ENCODE measurements at places on chromosomes 4 and X. TPM values are rescaled to one million over a fixed set of nuclear protein-coding genes. Genes with fewer than 3 reads are reported as not detected.
A peak's percentile ranks its signal among the peaks of the same experiment; 100 is the strongest.

- no peak for DNase-seq
- H3K27ac ChIP-seq, result no peak overlapping the region
- no peaks in the 10 kb centered on the region for H3K27me3 ChIP-seq
Observed at GRCh38 chr4:12595986-12596385, 888.2 kb downstream of the RAB28 start.

DNA sequence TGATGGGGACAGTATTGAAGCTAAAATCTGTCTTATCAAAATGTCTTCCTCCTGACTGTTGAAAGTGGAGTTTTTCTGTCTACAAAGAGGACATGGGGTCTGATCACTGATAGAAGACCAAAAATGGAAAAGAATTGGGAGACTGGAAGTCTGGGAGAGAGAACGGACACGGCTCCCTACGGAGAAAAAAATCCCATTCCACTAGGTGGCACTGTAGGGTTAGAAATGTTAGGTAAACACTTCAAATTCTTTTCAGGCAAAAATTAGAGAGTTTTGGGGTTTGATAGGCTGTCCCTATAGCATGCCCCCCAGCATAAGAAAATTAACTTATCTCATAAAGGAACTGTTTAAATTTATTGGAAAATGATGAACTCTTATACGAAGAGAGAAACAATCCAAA lies 200.5 kb downstream of the FAM133A start:
- H3K27ac ChIP-seq, result no peak overlapping the region
- H3K27me3 ChIP-seq, result no peaks in the 10 kb centered on the region
- no peaks in the 10 kb centered on the region for H3K36me3 ChIP-seq
- H3K4me1 ChIP-seq, result no peaks in the 10 kb centered on the region

DNA sequence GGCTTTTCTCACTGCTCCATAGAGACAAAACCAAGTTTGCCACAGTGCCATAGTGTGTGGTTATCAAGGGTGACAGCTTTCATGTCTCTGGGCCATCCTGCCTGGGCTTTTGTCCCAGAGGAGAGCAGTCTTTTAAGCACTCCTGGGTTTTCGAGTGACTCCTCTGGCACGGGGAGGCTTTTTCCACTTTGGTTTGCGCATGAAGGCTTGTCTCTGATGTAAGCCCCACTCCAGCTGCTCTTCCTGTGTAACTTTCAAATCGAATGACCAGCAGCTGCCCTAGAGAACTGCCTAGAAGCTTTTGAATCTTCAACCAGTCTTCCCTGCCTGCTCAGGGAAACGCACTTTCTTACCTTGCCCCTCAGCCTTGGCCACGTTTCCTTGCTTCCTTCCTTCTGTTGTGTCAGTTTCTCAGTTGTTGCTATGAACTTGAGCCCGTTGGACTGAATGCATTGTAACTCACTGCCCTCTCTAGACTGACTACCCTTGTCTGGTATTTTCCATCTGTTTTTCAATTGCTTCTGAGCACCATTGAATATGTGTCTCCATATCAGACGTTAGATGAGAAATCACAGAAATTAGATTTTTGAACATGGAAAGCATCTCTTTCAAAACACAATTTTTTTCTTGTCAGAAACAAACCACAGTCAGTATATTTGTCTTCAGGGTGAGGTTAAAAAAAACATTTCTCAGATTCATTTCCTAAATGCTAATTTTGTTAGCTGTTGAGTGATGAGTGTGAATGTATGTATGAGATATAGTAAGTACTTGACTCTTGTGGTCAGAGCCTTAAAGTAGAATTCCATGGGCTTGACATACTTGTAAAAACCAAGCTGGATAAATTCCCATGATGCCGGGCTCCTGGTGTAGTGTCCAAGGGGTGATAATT lies 45.3 kb downstream of the SLC9A6 start:
- peaks cover 42% of the 10 kb centered on the region for H3K36me3 ChIP-seq
- no peak overlapping the region for H3K4me3 ChIP-seq
- peak overlapping the region; percentile 54 for H3K27ac ChIP-seq
- no peaks in the 10 kb centered on the region for H3K4me1 ChIP-seq

GRCh38 chr4:147731580-147732517 lies at the start of gene ARHGAP10:
Gene ARHGAP10, plus strand, starts transcription at chr4:147732088. Its CDS starts 214 bp downstream, at chr4:147732302.
- peak; percentile 90 for DNase-seq
- peak within 1 kb of the TSS; percentile 89 for H3K4me3 ChIP-seq
- H3K27me3 ChIP-seq, result no peaks in the 10 kb centered on the region
- no peaks in the 10 kb centered on the region for H3K36me3 ChIP-seq

GRCh38 chr4:112865443-112865842 lies 184.0 kb upstream of the ANK2 start:
- H3K36me3 ChIP-seq, result no peaks in the 10 kb centered on the region
- H3K27ac ChIP-seq, result no peak overlapping the region

DNA sequence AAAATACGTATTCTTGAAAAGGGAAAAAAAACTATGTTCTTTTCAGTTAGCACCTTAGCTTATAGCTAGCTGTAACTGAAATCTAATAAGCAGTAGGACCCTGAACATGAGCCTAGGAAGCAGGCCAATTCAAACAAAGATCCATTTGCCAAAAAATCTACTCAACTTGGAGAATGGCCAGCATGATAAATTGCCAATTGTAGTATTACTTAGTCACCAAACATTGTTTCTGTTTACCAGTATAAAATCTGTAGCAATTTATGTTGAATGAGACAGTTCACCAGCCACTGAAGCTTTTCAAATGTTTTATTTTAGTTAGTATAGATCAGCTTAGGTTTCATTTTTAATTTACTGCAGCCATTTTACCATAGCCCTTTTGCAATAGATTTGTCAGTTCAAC lies 323.6 kb upstream of the DIPK2B start:
- no peak for DNase-seq
- H3K36me3 ChIP-seq, result no peaks in the 10 kb centered on the region
- H3K4me3 ChIP-seq, result no peak overlapping the region
- no peaks in the 10 kb centered on the region for H3K4me1 ChIP-seq
- no peaks in the 10 kb centered on the region for H3K27me3 ChIP-seq
- no peak overlapping the region for H3K27ac ChIP-seq

GRCh38 chr4:107721436-107722100 lies 1.5 kb upstream of the PAPSS1 start:
- no peaks in the 10 kb centered on the region for H3K27me3 ChIP-seq
- H3K27ac ChIP-seq, result peak overlapping the region; percentile 88
- peaks cover 42% of the 10 kb centered on the region for H3K4me1 ChIP-seq
- peak; percentile 90 for DNase-seq

The HHIP gene
- total RNA-seq, result not detected

DNA sequence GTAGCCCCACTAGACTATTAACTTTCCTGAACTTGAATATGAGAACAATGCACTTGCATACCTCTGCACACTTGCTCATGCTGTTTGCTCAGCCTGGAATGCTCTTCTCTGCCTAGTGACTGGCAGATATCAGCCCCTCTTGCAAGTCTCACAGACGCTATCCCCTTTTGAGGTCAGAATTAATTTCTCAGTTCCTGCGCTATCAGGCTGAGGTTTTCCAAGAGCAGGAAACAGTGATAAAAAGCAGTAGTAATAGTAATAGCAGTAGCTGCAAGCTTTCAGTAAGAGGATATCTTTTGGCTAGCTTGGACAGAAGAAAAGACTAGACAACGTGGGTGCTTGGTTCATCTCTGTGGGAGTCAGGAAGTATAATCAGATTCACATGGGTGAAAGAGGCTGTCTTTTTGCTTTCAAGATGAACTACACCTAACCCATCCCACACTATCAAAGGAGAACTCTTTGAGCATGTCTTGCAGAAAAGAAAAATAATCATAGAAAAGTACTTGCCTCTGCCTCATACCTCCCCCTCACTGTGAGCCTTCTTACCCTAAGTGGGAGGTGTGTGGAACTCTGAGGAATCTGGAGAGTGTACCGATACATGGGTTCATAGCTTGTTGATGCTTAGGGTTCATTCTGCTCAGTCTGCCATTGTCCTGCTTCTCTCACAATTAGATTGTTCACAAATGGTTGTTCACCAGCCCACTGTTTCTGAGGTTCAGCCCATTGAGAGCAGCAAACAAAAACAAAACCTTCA lies 11.3 kb upstream of the DRP2 start:
- no peak overlapping the region for H3K4me3 ChIP-seq
- no peak overlapping the region for H3K27ac ChIP-seq
- H3K4me1 ChIP-seq, result no peaks in the 10 kb centered on the region
- H3K36me3 ChIP-seq, result no peaks in the 10 kb centered on the region
- no peaks in the 10 kb centered on the region for H3K27me3 ChIP-seq

DNA sequence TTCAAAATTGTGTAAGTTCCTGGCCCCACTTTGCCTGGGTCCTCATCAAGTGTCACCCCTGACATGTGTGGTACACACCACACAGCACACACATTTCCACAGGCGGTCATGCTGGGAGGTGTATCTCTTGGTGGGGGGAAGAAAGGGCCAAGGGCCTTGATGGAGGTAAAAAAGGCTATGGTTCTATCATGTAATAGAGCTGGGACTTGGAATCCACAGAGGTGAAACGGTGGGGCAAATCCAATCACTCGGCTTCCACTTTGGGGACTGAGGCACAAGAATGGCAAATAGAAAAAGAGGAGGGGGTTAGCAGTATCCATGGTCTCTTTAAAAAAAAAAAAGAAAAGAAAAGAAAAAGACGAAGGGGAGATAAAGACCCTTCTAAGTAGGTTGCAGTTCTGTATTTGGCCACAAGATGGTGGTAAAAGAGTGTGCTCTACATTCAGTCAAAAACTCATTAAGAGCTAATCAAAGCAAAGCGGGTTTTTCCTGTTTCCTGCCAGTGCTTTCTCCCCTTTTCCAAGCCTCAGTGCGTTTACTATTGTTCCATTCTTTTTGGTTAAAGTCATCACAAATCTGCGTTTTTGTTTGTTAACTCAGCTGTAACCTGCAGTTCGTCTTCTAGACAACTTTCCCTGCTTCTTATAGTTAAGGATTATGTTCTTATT lies 37.0 kb upstream of the ATP6AP2 start:
- H3K27ac ChIP-seq, result no peak overlapping the region
- H3K4me1 ChIP-seq, result peaks cover 17% of the 10 kb centered on the region
- H3K4me3 ChIP-seq, result no peak overlapping the region
- H3K27me3 ChIP-seq, result no peaks in the 10 kb centered on the region
- DNase-seq, result no peak
- no peaks in the 10 kb centered on the region for H3K36me3 ChIP-seq

DNA sequence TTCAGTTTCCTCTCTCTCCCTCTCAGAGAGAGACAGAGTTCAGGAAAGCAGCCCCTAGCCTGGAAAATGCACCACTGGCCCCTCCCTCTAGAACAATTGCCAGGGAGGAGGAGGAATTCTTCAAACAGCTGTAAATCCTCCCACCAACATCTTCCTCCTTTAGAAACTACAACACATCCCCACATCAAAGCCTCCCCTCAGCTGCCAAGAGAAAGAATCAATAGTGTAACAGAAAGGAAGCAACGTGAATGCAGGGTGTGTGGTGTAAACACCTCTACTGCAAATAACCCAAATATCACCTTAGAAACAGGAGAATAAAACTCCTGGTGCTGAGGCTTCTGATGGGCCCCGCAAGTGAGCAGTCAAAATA lies 249.9 kb upstream of the GATB start:
- no peak overlapping the region for H3K27ac ChIP-seq
- peaks cover 29% of the 10 kb centered on the region for H3K4me1 ChIP-seq
- H3K36me3 ChIP-seq, result no peaks in the 10 kb centered on the region
- no peaks in the 10 kb centered on the region for H3K27me3 ChIP-seq
- DNase-seq, result no peak
- no peak overlapping the region for H3K4me3 ChIP-seq

The IL2 gene
- 0.27 TPM for total RNA-seq

The CABS1 gene
- total RNA-seq, result not detected

DNA sequence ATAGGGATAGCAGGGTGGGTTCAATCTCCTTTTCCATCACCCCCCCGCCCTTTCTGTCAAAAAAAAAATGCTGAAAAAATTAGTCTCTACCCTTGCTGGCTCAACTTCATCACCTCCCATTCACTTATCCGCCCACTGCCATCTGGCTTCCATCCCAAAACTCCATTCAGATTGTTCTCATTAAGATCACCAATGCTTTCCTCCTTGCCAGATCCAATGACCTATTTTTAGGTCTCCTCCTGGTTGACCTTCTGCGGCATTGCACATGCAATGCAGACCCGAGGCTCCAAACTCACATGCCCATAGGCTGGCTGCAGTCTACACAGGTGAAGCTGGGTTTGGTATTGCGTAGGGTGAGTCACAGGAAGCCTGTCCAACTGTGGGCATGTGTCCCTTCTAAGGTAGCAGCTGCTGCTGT lies 21.1 kb upstream of the STIM2 start:
- no peak overlapping the region for H3K27ac ChIP-seq
- no peaks in the 10 kb centered on the region for H3K27me3 ChIP-seq
- H3K4me3 ChIP-seq, result no peak overlapping the region
- no peaks in the 10 kb centered on the region for H3K4me1 ChIP-seq
- H3K36me3 ChIP-seq, result no peaks in the 10 kb centered on the region

DNA sequence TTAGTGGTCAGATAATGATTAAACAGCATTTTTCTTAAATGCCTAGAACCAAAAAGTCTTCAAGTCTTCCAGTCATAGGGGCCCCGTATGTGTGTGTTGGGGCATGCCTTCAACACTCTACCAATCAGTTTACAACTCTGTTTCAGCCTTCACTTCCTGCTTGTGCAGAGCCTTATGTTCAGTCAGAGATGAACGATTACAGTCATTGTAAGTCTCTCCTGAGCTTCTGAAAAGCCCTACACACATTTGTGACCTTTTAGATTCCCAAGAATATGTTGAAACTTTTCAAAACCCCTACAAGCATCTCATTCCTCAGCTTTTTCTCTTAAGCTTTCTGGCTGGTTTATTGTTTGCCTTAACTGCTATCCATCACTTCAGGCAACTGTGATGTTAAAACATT lies 591.2 kb downstream of the ZNF674 start:
- H3K4me3 ChIP-seq, result no peak overlapping the region
- no peaks in the 10 kb centered on the region for H3K27me3 ChIP-seq
- H3K27ac ChIP-seq, result no peak overlapping the region
- no peak for DNase-seq
- H3K36me3 ChIP-seq, result no peaks in the 10 kb centered on the region

DNA sequence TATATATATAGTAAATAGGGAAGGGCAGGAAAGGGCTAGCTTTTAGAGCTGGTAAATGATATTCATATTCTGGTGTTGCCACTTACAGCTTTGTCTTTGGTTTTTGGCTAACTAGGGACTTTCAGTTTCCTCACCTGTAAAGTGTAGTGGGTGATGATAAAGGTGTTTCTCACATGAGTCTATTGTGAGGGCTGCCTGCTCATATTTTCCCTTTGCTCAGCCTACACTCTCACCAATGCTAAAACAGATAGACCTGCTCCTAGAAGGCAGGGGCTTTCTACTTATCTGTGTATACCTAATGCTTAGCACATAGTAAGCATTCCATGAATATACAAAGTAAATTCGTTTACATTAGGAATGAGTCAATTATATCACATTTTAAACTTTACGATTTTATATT lies 137.2 kb upstream of the HS3ST1 start:
- no peak for DNase-seq
- H3K4me3 ChIP-seq, result no peak overlapping the region
- H3K4me1 ChIP-seq, result no peaks in the 10 kb centered on the region
- H3K27me3 ChIP-seq, result no peaks in the 10 kb centered on the region
- no peak overlapping the region for H3K27ac ChIP-seq

- H3K27me3 ChIP-seq, result no peaks in the 10 kb centered on the region
- H3K4me3 ChIP-seq, result no peak overlapping the region
- H3K27ac ChIP-seq, result peak overlapping the region; percentile 73
- peaks cover 53% of the 10 kb centered on the region for H3K4me1 ChIP-seq
- no peaks in the 10 kb centered on the region for H3K36me3 ChIP-seq
Observed at GRCh38 chr4:85607624-85608023, 132.7 kb downstream of the ARHGAP24 start.

GRCh38 chr4:19748519-19749479 lies 502.9 kb upstream of the SLIT2 start:
- no peaks in the 10 kb centered on the region for H3K27me3 ChIP-seq
- H3K36me3 ChIP-seq, result no peaks in the 10 kb centered on the region
- peak overlapping the region; percentile 27 for H3K27ac ChIP-seq

Data from spleen (tissue), 13 donors.